ENCODE measurements at places on chromosomes 13 and 19.

GRCh38 chr13:77528834-77529500 is 6.5 kb upstream of the SCEL start:
- DNase-seq: no peak

GRCh38 chr13:38898481-38898880 is 92.2 kb downstream of the STOML3 start:
- no peak for DNase-seq

DNA sequence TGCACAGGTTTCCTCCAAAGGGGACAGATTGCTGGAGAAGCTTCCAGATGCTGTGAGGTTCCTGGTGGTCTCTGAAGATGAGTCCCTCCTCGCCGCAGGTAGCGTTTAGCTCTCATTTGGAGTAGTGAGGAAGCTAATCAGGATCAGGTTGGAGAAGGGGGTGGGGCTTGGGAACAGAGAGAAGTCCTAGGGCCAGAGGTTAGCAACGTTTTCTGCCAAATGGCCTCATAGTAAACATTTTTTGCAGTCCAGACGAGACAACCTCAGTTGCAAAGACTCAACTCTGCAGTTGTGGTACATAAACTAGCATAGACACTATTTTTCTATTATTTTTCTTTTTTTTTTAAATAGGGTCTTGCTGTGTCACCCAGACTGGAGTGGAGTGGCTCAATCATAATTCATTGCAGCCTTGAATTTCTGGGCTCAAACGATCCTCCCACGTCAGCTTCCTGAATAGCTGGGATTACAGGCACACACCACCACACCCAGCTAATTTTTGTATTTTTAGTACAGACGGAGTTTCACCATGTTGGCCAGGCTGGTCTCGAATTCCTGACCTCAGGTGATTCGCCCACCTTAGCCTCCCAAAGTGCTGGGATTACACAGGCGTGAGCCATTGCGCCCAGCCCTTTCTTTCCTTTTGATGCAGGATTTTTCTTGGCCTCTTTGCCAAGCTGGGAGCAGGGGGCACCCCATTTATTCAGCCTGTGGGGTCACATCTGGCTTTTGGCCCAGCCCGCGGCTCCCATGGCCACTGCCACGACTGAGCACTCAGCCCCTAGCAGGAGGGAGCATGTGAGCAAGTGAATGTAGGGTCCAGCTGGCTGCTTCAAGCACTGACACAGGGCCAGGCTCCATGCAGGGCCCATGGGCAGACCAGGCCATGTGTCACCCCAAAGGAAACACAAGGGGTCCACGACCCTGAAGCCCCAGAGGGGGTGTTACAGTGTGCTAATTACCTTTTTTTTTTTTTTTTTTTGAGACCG is 34.4 kb upstream of the SIN3B start:
- no peak for DNase-seq

DNA sequence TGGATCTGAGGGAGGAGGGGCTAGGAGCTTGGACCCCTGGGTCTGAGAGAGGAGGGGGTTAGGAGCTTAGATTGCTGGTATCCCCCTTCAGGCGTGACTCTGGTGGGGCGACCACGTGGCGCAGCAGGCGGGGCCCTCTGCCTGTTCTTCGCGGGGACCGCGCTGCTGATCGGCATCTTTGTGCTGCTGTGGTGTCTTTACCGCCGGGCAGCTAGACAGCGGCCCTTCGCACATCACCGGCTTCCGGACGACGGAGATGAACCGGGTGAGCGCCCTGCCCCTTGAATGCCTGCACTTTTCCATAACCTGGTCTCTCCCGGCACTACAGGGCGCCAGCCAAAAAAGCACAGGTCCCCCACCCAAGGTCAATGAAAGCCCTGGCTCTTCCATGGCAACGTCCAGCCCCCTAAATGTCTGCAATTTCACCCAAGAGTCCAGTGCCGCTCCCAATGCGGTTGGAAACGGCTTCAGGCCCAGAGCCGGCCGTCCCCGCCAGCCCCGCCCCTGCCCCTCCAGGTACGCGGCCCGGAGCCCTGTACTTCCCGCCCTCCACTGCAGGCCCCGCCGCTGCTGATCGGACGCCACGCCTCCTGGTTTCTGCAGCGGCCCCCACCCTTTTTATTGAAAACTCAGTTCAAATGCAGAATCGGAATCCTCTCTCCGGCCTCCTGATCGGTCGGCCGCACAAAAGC is 2.8 kb downstream of the GFY start:
- peak; percentile 63 for DNase-seq

- no peak for DNase-seq
Measured at GRCh38 chr19:45812297-45812696, 2.8 kb downstream of the RSPH6A start.

DNA sequence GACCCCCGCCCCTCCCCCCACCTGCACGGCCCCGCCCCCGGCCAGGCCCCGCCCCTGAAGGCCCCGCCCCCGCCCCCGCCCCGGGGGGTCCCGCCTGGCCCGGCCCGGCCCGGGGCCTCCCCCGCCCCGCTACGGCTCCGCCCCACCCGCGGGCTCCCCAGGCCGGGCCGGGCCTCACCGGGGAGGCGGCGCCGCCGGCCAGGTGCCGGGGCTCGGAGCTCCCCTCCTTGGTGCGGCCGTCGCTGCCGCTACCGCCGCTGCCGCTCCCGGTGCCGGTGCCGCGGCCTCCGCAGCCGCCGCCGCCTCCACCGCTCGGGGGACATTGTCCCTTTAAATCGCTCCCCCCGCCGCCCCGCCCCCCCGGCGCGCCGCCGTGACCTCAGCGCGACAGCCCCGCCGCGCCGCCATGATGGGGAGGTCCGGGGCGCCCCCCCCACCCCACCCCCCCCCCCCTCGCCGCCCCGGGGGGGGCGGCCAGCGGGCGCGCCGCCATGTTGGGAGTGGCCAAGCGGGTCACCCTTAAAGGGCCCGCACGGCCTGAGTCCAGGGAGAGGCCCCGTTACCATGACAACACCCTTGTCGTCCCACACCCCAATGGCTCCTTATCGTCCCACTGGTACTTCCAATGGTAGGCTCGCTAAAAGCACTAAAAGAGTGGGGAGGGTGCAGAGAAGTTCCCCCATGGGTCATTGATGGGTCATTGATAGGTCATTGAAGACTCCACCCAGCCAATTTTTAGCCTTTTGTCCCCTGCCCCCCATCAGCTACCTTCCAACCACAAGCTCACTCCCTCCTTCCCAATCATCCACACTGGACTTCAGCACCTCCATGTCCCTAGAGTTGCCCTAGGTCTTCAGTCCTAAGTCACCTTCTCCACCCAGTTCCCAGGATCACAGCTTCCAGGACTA is at the start of gene WIZ:
Gene WIZ (minus strand): TSS at position 337 of the 908 bp plus-strand sequence. CDS start 1,649 bp downstream, outside the sequence.
- DNase-seq: peak; percentile 82

DNA sequence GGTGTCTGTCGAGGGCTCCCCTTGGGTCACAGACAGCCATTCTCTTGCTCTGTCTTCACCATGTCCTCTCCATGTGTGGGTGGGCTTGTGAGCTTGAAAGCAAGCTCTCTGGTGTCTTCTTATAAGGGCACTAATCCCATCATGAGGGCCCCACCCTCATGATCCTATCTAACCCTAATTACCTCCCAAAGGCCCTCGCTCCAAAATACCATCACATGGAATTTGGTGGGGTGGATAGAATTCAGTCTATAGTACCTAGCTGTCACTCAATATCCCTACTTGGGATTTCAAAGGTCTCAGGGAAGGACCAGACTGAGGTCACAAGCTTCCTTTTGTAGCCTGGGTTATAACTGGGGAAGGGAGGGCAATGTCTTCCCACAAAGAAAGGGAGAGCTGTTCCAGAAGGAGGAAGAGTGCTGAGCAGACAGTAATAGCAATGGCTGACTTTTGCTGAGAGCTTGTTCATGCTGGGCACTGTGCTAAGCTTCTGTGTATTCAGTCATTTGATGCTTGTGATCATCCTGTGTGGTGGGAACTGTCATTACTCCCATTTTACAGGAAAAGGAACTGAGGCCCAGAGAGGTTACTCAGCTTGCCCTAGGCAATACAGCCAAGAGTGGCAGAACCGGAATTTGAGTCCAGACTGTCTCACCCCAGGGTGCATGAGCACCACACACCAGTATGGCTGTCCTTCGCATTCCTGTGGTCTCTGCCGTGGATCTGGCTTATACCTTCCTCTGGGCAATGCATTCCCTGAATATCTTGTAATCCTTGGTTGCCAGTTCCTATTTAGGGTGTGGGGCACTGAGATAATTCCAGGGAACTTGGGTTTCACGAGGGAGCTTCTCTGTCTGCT is 8.2 kb downstream of the FXYD5 start:
- no peak for DNase-seq

- peak; percentile 12 for DNase-seq
Measured at GRCh38 chr13:99892866-99893504, 78.6 kb downstream of the ZIC5 start.

DNA sequence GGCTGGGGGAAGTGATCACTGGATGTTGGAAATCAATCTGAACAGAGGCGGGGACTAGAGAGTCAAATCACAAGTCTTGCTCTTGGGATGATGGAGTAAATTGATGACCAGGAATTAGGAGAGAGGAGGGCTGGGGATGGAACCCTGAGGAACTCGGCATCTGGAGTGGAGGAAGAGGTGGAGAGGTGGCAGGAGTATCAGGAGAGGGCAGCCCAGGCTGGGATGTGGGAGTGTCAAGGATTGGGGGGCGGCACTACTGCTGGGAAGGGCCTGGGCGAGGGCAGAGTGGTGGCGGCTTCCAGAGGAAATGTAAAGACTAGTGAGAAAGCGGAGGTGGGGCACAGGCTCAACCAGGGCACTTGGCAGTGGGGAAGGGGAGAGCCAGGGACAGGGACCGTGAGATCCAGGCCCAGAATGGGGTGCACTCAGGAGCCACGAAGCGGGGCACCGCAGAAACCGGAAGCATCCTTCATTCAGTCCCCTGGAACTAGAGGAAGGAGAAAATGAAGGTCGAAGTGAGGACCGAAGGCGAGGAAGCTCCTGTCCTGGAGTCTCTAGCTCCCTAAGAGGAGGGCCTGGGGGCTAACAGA is 81.2 kb upstream of the GPR183 start:
- peak; percentile 19 for DNase-seq

- no peak for DNase-seq
Measured at GRCh38 chr13:46232281-46232680, 20.6 kb downstream of the LRRC63 start.

DNA sequence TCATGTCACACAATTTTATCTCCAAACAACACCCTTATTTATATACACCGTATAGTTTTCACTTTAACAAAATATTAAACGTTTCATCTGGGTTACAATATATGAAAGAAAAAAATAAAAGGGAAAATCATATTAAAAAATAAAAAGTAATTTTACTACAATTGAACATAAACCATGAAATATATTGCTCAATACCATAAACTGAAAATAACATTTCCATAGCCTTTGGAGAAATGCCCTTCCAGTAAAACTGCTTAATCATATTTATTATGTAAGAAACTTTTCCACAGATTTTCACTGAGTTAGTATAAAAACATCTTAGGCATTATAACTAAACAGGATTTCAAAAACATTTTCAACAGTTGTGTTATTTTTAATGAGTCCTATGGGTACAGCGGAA is 1.5 kb upstream of the ZNF347 start:
- no peak for DNase-seq

- DNase-seq: no peak
Measured at GRCh38 chr13:66159511-66159910, 1070.6 kb downstream of the PCDH9 start.

DNA sequence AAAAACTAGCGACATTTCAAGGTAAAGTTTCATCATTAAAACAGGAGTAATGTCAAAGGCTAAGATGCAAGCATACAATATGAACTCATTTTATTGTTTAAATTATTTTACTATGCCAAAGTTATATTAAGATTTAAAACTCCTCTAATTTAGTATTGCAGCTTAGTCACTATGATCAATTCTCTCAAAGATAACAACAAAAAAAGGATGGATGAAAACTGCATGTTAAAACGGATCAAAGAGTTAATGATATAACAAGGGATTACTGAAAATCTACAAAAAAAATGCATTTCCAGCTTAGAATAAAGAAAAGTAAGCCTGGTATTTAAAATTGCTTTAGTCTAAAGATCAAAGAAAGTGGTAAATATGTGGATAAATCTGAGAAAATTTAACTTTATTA is 587.8 kb upstream of the PCDH20 start:
- no peak for DNase-seq

- no peak for DNase-seq
Measured at GRCh38 chr19:54096617-54097106, 3.9 kb downstream of the OSCAR start.

DNA sequence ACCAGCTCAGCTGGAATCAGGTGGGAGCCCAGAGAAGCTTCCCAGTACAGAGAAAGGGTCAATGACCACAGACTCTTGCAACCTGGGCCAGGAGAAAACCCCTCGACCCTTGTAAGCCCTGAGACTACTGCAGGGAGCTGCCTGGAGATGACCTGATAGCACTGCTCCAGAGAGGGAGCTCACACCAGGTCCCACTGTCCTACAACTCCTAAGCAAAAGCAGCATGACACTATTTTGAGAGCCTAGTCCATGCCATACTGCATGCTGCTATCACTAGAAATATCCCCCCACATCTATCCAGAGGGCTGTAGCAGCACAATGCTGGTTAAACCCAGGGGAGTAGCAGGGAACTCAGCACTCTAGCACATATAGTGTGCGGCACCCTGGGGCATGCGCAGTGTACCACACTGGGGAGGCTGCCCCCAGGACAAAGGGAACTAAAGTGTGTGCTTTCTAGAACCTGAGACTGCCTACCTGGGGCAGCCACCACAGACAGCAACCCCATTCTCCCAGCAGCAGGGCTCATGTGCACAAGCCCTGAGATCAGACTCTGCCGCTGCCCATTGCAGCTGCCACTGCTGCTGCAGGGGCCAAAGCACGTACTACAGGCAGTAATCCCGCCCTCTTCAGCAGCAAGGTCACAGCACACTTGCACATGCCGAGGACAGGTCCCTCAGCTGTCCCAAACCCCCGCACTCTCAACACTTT is 27.1 kb upstream of the N4BP2L1 start:
- DNase-seq: no peak

GRCh38 chr13:80276371-80277289 is 64.3 kb downstream of the SPRY2 start:
- no peak for DNase-seq

DNA sequence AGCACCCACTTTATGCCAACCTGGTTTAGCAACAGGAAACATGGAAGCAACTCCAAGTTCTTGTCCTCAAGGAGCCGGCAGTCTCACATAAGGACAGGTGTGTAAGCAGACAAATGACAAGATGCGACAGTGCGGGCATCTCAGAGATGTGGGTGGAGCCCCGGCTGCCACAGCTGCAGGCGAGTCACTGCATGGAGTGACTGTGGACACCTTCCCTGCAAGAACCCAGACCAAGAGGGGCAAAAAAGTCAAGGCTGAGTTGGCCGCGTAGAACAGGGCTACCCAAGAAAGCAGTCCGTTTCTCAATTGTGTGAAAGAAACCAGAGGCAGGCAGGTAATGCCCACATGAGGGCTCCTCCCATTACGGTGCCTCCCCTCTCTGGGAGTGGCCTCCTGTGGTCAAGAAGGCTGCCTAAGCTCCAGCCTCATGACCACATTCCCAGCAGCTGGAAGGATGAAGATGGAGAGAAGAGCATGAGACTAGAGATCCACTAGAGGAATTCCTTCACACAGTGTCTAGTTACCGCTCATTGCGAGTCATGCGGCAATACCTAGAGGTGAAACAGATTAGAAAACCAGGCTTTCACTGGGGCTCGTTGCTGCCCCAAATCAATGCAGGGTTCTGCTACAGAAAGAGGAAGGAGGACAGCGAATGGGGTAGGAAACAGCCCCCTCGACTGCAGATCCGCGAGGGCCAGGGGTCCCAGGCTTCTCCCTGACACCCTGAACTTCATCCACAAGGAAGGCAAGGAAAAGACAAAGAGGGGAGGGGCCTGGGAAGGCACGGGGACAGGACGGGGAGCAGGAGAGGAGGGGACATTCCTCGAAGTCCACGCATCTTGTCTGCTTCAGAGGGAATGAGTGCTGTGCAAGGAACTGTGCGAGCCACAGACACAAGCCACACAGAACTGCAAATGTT is 80.2 kb downstream of the SPACA7 start:
- no peak for DNase-seq

GRCh38 chr13:99894840-99895443 is 76.6 kb downstream of the ZIC5 start:
- DNase-seq: no peak

Measured in activated CD8-positive, alpha-beta T cell treated with anti-CD3 and anti-CD28 coated beads, Interleukin-2, amount 10 ng/mL, durations not matched to agents 7 days and 5 days (primary cell).